Heart right ventricle (tissue), 16 donors: ENCODE measurements at places on chromosomes 16 and 17. TPM values are rescaled to one million over a fixed set of nuclear protein-coding genes. Genes with fewer than 3 reads are reported as not detected.

GRCh38 chr16:30787613-30788378, 791 bp upstream of the ZNF629 start:
- no peak for DNase-seq

DNA sequence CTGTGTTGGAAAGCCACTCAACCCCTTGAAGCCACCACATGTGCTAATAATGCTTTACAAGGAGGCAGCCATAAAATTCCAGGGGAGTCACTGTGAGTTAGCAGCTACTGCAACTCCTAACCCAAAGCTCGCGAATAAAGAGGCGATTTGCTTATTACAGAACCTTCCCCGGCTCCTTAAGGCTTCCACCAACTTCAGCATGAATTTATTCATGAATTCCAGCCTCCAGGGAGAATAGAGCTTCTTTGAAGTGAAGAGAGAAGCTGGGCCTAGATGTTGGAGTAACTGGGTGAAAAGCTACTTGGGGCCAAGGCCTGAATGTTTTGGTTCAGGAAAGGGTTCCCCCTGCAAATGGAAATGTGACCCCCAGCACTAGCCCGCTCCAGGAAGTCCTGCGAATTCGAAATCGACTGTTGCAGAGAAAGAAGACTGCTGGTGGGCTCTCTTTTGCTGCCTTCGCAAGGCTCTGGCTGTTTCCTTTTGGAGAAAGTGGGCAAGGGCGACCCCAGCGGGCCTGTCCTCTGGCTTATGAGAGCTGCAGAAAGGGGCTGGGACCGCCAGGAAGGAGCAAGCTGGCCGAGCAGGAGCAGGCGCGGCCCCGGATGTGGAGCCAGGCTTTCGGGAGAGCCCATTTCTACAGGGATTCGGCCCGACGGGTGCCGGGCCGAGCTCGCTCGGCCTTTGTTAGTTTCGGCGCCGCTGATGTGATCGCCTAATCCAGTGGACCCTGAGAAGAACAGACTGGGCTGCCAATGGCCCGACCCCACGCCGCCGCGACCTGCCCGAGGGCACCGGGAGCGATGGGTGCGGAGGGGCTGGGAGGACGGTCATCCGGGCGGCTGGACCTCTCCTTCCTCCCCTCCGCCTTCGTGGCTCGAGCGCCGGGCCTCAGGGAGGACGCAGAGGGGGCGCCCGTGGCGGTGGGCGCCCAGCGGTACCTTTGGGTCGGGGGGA, 7.6 kb downstream of the CBX8 start:
- no peak for DNase-seq

GRCh38 chr17:61380836-61381525, 18.7 kb upstream of the TBX2 start:
- DNase-seq, result no peak

DNA sequence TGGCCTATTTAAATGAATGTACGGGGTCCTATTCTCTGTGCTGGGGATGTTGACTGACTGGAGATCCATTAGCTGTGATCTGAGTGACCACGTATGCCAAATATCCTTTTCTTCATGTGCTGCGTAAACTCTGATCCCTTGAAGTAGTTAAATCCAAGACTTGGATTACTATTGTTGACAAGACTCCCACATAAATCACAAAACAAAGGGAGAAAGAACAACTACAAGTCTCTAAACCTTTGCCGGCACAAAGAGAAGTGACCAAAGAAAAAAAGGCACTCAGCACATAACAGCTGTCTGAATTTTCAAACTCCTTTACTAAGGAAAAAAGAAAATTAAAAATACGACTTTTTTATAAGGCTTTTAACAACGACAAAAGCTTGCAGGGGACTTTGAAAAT, 559.9 kb upstream of the CDH8 start:
- DNase-seq, result no peak

DNA sequence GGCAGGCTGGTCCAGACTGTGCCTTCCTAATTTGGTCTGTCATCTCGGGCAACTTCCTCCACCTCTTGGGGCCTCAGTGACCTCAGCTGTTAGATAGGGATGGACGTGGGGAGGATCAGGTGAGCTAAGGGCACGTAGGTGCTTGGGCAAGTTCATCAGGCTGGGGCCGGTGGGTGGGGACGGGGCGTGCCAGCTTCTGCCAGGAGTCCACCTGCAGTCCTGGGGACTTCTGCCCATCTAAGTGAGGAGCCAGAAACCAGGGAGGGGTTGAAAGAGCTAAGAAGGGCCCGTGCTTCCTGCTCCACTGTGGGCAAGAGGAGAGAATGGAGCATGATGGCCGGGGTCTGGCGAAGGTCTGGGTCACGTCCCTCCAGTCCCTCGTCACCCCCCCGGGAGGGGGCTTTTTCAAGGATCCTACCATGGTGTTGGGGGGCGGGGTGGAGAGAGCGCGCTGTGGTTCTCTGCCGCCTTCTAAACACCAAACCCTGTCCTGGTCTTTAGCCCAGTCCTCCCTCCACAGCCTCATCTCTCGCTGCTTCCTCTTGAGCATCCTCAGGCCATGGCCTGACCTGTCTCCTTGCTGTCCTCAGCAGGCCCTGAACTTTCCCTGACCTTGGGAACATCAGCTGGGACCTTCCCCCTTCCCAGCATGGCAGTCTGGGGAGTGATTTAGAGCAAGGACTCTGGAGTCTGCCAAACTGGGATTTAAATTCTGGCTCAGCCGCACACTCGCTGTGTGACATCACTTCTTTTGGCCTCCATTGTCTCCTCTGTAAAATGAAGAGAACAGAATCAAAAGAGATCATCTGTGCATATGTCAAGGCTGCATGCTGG, 21.6 kb downstream of the SPNS2 start:
- DNase-seq, result no peak

- no peak for DNase-seq
These were observed 774 bp downstream of the ENGASE start for GRCh38 chr17:79075446-79075750.

GRCh38 chr17:39231591-39232551, 6.1 kb upstream of the STAC2 start:
- peak; percentile 53 for DNase-seq

GRCh38 chr17:80246266-80246681, 14.4 kb upstream of the RNF213 start:
- no peak for DNase-seq

- no peak for DNase-seq
These were observed 787 bp downstream of the ZFPM1 start for GRCh38 chr16:88453611-88454522.

DNA sequence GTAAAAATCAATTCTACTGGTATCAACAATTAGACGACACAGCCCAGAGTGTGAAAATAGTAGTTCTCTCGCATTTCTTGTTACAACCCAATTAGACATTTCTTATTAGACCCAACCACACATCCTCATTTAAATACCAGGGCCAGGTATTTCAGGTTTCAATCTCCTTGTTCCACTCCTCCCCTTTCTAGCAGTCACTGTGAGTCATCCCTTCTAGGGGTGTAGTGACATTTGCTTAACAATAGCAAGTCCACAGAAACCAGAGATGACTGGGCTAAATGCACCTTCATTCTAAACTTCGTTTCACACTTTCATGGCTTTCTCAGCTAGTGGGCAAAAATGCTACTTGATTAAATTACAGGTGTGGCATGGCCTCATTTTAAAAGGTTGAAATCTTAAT, 116.9 kb upstream of the CACNG3 start:
- DNase-seq, result no peak

GRCh38 chr16:4631444-4631843, 6.8 kb downstream of the MGRN1 start:
- DNase-seq, result no peak

DNA sequence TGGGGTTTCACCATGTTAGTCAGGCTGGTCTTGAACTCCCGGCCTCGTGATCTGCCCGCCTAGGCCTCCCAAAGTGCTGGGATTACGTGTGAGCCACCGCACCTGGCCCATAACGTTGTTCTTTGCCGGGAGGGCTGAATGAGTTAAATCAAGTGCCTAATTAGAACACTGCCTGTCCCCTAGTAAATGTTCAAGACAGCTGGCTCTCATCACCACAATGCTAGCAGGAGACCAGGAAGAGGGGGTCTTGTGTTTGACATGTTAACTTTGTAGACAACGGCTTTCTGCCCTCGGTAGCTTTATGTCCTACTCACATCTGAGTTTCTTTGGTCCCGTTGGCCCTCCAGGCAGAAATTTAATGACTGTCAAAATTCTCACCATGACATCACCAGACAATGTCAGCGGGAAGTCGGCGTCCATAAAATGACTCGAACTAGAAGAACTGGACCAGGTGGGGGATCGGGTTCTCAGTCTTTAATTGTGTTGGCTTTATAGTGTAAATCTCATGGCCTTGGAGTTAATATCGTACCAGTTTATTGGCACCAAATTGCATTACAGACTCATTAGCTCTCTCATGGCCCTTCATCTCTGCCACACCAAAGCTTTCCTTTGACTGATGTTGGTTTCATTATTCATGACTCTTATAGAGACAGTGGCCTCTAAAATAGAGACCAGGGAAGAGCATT, 11.4 kb upstream of the ITPRIPL2 start:
- DNase-seq, result no peak

DNA sequence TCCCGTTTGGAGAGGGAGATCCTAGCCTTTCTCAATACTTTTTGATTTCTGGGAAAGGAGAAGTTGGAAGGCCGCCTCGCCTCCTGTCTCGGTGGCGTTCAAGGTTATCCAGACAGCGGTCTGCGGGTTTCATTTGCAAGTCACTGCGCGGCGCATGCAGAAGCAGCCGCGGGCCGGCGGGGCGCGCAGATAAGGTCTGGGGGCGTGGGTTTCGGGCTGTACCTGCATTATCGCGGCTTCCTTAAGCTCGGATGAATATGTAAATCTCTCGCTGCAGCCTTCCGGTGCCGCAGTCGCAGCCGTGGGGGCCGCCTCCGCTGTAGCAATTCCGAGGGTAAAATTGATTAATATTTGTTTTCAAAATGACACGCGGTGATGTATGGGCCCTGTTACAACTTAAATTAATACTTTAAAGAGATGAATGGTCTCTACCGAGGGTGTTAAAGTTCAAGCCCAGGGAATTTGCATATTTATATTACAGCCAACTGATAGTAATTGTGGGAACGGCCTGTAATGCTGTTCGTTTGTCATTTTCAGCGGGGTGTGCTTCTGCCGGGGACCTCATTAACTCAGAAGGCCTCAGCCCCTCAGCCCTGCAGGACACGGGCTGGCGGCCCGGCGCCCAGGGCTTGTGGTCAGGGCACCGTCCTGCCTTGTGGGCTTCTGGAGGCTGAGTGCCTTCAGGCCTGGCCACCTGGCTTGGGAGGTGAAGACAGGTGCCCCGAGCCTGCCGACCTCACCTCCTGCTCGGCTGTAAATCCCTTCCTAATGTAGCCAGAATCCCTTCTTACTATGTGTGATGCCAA, 99.4 kb downstream of the CYLD start:
- DNase-seq, result no peak

GRCh38 chr16:48999044-48999443, 282.6 kb downstream of the CBLN1 start:
- DNase-seq, result no peak

- no peak for DNase-seq
These were observed 4.5 kb downstream of the NHERF1 start for GRCh38 chr17:74752822-74753401.

DNA sequence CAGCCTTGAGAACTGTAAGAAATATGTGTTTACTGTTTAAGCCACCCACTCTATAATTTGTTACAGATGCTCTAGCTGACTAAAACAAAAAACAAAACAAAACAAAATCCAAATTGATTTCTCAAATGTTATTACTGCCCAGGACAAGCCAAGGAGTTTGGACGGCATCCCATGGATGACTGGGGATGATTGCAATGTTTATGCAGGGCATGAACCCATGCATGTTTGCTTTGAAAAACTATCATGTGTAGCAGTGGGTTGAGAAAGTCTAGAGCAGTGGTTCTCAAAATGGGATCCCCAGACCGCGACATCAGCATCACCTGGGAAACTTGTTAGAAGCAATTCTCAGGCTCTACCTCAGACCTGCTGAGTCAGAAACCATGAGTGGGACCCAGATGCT, 223.2 kb upstream of the PSMD7 start:
- no peak for DNase-seq

GRCh38 chr16:78325468-78326352, 226.3 kb downstream of the WWOX start:
- DNase-seq, result no peak

GRCh38 chr16:12485425-12485824, 318.3 kb downstream of the CPPED1 start:
- no peak for DNase-seq

- no peak for DNase-seq
These were observed 541 bp downstream of the GPT2 start for GRCh38 chr16:46884513-46885293.

DNA sequence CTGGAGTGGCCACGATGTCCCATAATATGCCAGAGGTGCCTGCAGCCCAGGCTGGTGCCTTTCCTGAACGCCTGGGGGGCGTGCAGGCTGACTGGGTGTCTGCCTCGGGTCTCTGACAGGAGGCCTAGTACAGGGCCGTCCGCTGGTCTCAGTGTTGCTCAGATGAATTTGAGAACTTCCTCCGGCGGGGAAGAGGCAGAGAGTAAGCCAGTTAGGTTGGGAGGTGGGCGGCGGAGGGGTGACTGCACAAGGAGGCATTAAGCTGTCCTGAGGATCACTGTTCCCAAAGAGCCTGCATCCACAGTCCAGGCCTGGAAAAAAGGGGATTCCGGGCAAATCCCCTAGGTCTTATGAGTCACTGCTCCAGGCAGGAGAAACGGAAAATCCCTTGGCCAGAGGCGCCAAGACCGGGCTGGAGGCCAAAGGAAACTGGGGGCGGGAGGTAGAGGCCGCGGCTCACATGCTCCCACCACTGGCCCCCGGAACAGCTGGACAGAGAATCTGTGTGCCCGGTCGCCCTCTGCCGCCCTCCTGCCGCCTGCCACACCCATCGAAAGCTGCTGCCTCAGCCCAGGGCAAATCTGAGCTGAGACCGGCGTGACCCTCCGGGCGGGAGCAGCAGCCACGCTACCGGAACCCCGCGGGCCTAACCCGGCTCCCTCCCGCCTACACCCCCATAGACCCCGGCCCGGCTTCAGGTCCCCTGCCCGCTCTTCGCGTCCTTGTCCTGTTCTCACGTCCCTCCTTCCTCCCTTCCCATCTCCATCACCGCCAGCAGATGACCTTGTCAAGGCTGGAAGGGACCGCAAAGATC, 1.2 kb downstream of the TRIM47 start:
- DNase-seq, result peak; percentile 96

The CCL14 gene
- 28.6 TPM for polyA plus RNA-seq

The CEP20 gene
- polyA plus RNA-seq, result 14.9 TPM

The HP gene
- 4.0 TPM for polyA plus RNA-seq

The CCL5 gene
- 1.8 TPM for polyA plus RNA-seq

The PRMT7 gene
- polyA plus RNA-seq, result 57.8 TPM

The TOB1 gene
- polyA plus RNA-seq, result 15.6 TPM

The RTN4RL1 gene
- 3.1 TPM for polyA plus RNA-seq

The CES3 gene
- polyA plus RNA-seq, result 0.07 TPM
